ENCODE measurements at places on chromosomes 16 and 17.

GRCh38 chr17:16987066-16987829 is 15.3 kb upstream of the TNFRSF13B start:
- DNase-seq, result no peak

DNA sequence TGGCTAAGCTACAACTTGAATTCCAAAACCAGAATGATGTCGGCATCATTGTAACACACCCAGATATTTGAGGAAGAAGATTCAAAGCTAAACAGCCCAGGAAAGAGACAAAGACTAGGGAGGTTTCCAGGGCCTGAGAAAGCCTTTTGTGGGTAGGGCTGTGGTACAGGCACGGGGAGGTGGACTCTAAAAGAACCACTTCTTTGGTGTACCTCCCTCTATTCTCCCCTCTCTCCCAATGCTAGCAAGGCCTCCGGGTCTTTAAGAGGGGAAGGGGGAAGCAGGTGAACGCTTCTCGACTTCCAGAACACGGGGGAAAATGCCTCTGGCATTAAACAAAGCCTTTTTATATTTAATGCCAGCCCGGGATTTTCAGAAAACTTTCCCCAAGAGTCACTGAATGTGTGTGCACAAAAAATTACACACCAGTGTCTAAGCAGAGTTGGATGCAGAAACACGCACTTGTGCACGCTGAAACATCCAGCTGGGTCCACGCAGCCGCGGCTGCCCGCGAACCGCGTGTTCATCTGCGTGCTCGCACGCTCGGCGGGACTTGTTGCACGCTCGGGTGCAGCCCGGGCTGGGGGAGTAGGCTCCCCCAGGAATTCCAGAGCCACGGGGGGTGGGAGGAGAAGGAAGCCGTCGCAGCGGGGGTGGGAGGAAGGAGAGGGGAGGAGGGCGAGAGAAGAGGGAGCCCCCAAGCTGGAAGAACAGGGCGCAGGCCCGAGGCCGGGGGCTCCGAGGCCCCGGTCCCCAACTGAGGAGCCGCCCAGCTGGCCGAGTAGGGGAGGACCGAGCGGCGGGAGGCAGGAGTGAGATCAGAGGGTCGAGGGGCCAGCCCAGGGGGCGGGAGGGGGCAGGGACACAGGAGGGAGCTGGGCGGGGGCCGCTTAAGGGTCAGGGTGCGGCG is 20.1 kb upstream of the ZNF423 start:
- no peak for DNase-seq

- DNase-seq, result no peak
These were observed 36.0 kb downstream of the ZNF207 start for GRCh38 chr17:32385971-32386370.

DNA sequence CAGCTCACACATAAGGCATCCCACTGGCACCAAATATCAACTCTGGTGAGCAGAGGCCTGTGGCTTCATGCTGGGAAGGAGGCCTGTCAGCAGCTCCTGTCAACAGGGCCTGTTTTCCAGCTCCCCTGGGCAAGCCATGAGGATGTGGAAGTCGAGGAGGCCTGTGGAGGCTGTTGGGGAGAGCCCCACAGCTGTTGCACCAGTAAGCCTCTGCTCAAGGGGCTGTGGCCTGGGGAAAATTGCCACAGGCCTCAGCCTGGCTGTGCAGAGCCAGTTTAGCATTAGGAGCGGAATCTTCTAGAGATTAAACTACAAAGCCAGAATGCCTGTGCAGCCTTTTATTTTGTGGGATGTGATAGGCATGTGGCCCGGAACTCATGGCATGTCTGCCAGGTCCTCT is 202.1 kb downstream of the SPECC1 start:
- no peak for DNase-seq

- no peak for DNase-seq
These were observed 32.8 kb downstream of the BEAN1 start for GRCh38 chr16:66459878-66460277.

DNA sequence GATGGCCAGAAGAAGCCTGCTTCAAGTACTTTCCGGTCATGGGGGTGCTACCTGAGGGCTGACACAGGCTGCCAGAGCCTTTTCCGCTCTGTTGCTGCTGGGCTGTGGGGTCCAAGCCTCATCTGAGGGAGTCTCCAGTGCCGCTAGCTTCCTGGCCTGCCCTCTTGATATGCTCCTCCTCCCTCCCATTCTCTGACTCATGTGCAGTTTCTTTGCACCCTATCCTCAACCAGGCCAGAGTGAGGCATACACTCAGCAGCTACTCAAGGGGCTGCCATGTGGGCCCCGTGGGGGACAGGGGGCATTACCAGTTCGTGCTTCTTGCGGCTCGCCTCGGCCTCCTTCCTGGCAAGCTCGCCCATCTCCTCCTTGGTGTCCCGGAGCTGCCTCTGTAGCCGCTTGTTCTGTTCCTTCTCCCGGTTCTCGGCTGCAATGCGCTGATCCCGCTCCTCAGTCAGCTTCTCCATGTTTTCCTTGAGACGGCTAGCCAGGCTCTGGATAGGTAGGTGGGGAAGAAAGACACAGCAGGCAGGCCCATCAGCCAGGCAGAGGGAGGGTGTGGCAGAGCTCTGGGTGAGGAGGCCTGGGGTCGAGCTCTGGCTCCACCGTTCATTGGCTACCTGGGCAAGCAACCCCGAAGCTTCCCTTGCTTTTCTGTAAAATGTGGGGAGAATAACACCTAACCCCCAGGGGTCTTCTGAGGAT is 43.8 kb downstream of the PIPOX start:
- no peak for DNase-seq

GRCh38 chr17:7560172-7561027 is 1.3 kb upstream of the SENP3 start:
- no peak for DNase-seq

- DNase-seq, result no peak
These were observed 13.7 kb upstream of the AKAP10 start for GRCh38 chr17:19991252-19991885.

DNA sequence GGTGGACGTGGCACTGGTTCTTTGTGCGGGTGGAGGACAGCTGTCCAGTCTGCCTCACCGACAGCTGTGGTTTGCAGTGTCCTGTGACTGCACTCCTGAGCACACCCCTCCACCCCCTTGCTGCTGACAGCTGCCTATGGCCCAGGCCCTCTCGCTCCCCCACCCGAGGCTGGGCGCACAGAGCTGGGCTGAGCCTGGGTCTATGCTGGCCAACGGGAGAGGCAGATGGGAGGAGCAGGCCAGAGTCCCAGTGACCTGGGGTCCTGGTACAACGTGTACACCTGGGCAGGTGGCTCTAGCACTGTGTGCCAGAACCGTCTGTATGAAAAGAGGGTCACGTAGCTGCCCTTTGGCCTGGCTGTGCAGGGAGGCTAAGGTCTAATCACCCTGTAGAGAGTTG is 30.5 kb downstream of the BAIAP2 start:
- no peak for DNase-seq

DNA sequence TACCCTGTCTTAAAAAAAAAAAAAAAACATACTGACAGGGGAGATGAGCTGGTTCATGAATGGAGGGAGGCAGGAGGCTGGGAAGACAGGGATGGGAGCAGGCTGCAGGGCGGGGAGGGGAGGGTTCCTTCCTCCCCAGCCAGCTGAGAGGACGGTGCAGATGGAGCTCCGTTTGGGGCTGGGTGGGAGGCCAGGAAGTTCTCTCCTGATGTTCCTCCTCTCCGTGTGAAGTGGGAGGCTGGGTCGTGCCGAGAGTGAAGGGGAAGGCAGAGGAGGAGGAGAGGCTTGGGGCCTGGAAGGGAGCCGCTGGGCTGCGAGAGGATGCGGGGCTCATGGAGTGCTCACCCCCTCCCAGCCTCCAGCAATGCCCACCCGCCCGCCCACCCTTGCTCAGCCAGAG is 21.3 kb downstream of the SBK1 start:
- no peak for DNase-seq

GRCh38 chr17:11144358-11145233 is 96.4 kb upstream of the SHISA6 start:
- no peak for DNase-seq

- DNase-seq, result no peak
These were observed 8.5 kb downstream of the TUBG1 start for GRCh38 chr17:42617956-42618431.

DNA sequence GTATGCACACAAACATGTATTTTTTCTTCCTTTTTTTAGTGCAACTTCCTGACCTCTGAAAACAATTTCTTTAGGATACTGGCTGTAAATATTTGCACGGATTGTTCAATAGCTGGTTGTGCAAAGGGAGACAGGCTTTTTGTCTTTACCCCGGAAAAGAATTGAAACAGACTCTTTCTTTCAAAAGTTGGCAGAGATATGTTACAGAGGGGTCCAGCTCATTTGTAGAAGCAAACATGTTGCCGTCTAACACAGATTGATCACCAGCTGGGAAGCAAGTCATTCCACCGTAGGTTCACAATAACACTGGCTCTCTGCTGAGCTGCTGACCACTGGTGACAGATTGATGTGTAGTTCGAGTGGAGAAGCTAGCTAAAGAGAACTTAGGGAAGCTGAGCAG is 130.9 kb downstream of the STX8 start:
- no peak for DNase-seq

DNA sequence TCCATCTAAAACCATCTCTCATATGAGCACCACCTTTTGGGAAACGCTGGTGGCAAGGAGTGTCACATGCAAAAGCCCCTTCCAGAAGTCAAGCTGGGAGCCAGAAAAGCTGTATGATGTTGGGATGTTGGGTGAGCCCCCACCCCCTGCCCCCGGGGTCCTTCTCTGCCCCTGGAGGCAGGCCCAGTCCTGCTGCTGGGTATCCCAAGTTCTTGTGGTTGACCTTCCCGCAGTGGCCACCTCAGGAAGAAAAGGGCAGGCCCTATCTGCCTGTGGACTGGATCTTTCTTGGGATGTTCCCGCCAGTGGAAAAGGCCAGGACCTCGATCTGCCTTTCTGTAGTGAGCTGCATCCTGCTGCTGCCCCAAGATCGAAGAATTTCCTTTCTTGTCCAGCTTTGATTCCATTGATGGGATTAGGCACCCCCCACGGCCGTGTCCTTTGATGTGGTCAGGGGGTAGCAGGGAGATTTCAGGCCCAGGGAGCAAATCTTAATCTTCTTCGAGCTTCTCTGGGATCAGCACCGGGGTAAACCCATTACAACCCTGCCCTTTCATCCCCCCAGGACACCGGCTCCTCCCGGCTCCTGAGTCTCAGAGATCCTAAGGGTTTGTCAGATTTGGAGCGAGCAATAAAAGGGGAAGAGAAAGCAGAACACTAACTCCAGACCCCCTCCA is 165.6 kb downstream of the RAB11FIP4 start:
- no peak for DNase-seq

DNA sequence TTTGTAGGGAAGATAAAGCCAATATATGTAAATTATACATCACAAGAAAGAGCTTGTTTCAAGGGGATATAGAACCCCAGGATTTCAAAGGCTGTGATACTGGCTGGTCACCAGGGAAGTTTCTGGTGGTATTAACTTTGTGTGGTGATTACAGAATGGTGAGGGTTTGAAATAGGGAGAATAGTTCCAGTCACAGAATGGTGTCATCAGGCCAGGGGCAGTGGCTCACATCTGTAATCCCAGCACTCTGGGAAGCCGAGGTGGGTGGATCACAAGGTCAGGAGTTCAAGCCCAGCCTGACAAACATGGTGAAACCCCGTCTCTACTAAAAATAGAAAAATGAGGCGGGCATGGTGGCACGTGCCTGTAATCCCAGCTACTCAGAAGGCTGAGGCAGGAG is 183.8 kb upstream of the XYLT1 start:
- DNase-seq, result no peak

- DNase-seq, result peak; percentile 84
These were observed 63.5 kb upstream of the PVALEF start for GRCh38 chr17:81101614-81102306.

DNA sequence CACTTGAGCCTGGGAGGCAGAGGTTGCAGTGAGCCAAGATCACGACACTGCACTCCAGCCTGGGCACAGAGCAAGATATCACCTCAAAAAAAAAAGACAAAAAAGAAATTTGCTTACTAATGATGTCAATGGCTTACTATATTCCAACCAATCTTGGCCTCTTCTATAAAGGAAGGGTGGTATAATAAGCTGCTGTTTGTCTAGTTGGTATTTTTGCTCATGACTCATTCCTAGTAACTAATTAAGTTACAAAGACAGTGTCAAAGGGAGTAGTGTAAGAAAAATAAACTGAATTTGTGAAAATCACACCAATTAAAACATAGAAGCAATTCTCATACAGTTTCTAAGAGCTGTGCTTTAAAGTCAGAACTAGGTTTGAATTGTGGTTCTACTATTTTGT is 82.5 kb downstream of the NLK start:
- DNase-seq, result no peak

DNA sequence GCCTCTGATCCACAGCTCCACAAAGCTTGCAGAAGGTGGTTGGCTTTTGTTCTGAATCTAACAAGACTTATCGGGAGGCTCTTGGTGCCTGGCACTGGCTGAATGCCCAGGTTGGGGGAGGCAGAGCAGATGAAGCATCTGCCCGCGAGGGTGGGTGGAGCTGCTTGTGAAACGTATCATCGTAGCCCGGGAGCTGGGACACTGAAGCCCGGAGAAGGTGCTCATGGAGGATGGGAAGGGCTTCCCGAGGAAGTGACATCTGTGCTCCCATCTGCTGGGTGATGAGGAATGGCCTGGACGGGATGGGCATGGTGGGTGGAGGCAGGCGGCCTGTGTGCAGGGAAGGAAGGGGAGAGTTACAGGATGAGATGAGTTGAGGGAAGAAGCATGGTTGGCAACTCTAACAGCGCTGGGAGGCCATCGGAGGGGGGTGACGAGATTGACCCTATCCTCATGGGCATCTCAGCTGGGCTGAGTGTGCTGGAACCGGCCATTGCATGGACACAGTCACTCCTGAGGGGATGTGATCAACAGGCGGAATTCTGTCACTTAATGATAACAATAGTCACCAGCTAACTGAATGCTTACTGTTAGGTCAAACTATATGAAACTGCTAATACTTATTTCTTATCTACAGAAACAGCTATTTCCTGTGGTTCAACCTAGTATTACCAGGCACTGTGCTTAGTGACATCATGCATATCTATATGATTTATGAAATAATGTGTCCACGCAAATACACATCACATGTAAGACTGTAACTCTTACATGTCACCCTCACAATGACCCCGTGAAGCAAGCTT is 102.7 kb downstream of the ABCC6 start:
- DNase-seq, result no peak

- DNase-seq, result no peak
These were observed 46.1 kb downstream of the ZNRF1 start for GRCh38 chr16:75044800-75045361.

- DNase-seq, result no peak
These were observed 48.1 kb upstream of the CHMP6 start for GRCh38 chr17:80943346-80944145.

GRCh38 chr17:79047923-79048825 is 24.2 kb downstream of the C1QTNF1 start:
- DNase-seq, result no peak

DNA sequence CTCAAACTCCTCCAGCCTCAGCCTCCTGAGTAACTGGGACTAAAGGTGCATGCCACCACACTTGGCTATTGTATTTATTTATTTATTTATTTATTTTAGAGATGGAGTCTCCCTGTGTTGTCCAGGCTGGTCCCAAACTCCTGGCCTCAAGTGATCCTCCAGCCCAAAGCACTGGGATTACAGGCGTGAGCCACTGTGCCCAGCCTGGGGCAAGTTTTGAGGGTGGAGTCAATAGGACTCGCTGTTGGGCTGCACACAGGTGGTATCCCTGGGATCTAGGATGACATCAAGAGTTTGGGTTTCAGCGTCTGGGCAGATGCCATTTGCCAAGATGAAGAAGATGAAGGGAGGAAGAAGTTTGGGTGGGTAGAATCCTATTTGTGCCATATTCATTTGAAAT is 213.9 kb downstream of the GSG1L start:
- no peak for DNase-seq

- no peak for DNase-seq
These were observed 189.7 kb upstream of the SDK2 start for GRCh38 chr17:73833775-73834488.

- no peak for DNase-seq
These were observed 28.8 kb downstream of the NGFR start for GRCh38 chr17:49523706-49524472.

GRCh38 chr17:13560935-13561334 is 40.8 kb downstream of the HS3ST3A1 start:
- peak; percentile 12 for DNase-seq
